ENCODE measurements at places on chromosomes 2 and 18. TPM values are rescaled to one million over a fixed set of nuclear protein-coding genes. Genes with fewer than 3 reads are reported as not detected.

DNA sequence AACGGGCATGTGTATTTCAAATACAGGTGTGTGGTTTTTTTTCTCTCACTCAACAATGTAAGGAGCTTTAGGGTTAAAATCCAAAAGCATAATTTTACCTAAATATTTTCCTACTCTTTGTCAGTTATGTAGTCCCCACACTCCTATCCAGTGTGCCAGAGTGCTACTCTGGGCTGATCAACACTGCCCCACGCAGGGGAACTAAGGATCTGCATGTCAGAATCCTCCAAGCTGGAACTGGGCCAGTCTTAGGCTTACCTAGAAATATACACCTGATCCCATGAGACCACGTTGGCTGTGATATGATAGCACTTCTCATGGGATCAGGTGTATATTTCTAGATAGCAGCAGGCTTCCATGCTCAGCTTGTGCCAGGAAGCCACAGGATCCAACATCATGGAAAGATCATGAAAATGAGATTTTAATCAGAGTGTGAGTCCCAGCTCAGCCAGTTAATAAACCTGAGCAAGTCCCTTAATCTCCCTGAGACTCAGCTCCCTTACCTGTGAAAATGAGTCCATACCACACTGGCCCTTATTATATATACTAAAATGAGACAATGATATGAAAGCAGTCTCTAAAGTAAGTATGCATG is 29.7 kb downstream of the CCDC141 start:
- no peak for DNase-seq

- no peak for DNase-seq
These were observed 11.9 kb upstream of the PID1 start for GRCh38 chr2:229282758-229283546.

GRCh38 chr2:67038195-67038594 is 358.9 kb upstream of the ETAA1 start:
- DNase-seq = no peak

- DNase-seq = no peak
These were observed 44.3 kb upstream of the SMIM21 start for GRCh38 chr18:75471850-75472249.

- no peak for DNase-seq
These were observed 32.6 kb upstream of the SLC40A1 start for GRCh38 chr2:189613077-189613636.

- DNase-seq = no peak
These were observed 830.8 kb upstream of the SLC39A10 start for GRCh38 chr2:194826241-194826640.

DNA sequence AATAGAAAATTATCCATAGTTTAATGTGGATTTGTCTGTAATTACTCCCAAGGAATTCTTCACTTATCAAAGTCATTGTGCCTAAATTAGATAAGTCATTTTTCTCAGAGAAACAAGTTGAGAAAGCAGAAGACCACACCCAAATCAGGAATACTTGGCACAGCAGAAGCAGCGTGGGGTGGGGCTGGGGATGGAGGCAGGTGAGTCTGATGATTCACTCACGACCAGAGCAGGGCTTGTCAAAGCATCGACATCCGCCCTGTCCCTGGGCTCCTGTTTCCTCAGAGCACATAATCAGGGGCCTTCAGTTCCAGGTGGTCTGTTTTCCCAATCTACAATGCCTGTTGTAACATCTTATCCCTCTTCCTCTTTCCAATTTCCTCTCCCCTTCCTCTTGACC is 31.5 kb upstream of the COLEC12 start:
- no peak for DNase-seq

DNA sequence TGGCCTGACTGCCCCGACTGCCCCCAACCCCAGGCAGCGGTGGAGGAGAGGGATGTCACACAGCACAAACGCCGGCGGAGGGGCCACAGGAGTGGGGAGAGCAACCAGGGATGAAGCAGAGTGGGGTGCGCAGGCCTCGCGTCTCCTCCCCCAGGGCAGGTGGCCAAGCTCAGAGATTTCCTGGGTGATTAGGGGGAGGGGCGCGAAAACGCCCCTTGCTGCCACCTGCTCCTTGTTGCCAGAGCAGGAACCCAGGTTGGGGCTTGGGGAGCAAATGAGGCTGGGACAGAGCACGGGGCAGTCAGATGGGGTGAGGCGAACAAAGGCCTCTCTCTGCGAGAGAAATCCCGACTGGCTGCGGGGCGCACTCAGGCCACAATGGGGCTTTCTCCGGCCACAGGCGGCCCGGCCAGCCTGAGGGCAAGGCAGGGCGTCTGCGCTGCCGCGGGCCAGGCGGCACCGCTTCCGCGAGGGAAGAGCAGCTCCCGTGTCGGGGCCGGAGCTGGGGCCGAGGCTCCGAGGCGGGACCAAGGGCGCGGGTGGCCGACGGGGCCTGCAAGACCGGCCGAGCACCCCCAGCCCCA is 11.5 kb downstream of the TEX44 start:
- DNase-seq = no peak

- no peak for DNase-seq
These were observed 190.4 kb upstream of the LRRTM4 start for GRCh38 chr2:77712601-77713000.

GRCh38 chr18:56248610-56249235 is 389.7 kb downstream of the TXNL1 start:
- no peak for DNase-seq

- no peak for DNase-seq
These were observed 151.8 kb upstream of the PTPRM start for GRCh38 chr18:7415081-7415894.

- DNase-seq = no peak
These were observed 6.9 kb upstream of the MGAT4A start for GRCh38 chr2:98737848-98738247.

DNA sequence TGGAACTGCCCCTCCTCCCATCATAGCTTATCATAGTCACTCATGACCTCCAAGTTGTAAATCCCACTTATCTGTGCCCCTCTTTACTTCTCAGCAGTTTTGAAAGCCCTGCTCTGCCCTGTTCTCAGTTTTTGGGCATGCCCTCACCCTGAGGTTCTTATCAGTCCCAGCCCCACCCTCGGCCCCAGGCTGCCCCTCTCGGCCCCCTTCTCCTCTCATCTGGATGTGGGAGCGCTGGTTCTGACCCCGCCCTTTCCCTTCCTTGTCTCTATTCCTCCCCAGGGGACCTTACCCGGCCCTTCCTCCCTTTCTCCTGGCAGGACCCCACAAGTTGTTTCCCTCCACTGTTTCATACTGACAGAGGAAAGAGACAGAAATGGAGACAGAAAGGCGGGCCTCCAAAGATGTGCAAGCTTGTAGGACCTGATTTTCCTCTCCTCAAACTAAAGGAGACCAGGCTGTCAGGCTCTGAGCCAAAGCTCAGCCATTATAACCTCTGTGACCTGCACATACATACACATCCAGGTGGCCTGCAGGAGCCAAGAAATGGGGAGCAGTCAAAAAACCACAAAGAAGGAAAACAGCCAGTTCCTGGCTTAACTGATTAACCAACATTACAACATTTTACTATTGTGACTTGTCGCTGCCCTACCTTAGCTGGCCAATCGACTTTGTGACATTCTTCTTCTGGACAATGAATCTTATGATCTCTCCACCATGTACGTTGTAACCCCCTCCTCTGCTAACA is 171.0 kb upstream of the HS6ST1 start:
- no peak for DNase-seq

DNA sequence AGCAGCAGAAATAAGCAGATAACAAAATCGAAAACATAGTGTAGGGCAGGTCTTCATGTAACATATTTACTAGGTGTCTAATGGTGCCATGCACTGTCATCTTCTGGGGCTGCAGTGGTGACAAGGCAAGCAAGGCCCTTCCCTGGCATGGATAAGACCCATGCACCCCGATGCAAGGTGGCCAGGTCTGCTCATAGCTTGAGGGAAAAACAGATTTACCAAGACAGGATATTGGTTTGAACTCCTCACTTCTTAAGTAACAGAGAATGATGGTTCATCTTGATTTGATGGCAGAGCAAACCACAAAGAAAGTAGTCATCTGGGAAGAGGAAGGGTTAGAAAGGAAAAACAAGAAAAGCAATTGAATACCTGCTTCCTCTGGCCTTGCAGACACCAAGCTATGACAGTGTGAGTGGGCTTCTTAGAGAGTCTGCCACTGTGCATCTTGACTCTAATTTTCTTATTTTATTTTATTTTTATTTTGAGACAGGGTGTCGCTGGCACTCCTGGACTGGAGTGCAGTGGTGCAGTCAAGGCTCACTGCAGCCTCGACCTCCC is 35.8 kb upstream of the EML6 start:
- DNase-seq = no peak

DNA sequence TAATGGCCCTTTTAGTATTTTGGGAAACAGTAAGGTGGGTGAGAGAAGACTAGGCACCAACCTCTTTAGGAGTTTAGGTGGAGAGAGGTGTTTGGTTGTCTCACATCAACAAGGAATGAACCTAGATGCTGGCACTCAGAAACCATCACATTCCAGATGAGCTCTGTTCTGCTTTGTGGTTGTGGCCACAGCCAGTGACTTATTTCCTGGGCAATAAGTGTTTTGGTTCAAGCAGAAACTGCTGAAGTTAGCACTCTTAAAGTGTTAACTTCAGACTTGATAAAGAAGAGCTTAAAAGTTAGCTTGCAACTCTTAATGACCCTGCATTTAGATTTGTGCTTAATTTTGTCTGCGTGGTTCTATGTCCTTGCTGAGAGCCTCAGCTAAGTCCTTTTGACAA is 929.2 kb downstream of the SLC4A3 start:
- no peak for DNase-seq

The TNP1 gene
- not detected for total RNA-seq

The ADD2 gene
- 3.5 TPM for total RNA-seq

The SGPP2 gene
- total RNA-seq = 3.5 TPM

The CHST10 gene
- total RNA-seq = 12.5 TPM

The SERPINB10 gene
- 0.21 TPM for total RNA-seq

The SERTAD2 gene
- 14.6 TPM for total RNA-seq

The MYOM1 gene
- total RNA-seq = 41.9 TPM

The GALNT5 gene
- 23.4 TPM for total RNA-seq
